ENCODE measurements at places on chromosomes 1 and 21. TPM values are rescaled to one million over a fixed set of nuclear protein-coding genes. Genes with fewer than 3 reads are reported as not detected.

The NPPA gene
- total RNA-seq: not detected

DNA sequence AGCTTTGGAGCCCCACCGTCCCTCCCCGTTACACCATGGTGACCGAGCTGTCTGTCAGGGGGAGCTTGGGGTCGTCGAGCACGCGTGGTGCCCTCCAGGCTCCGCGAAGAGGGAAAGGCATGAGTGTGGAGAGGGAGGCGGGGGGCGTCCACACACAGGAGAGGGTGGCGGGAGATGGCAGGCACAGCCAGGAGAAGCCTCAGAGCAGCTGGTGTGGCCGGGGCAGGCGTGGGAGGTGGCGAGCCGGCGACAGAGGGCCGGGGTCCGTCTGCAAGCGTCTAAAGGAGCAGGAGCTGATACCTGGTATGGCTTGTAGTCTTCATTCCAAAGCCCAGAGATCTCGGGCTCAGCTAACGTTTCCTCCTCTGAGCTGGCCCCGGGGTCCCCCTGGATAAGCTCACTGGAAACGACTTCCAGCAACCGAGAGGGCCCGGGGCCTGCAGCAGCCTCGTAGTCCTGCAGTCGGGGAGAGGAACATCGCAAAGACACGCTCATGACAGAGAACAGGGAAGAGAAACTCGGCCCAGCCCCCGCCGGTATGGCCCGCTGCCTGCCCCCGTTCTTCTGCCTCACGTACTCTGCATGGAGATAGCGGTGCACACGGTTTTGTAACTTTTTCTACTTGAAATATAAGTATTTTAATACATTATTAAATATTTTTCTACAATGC is 37.4 kb downstream of the CFAP74 start:
- H3K36me3 ChIP-seq: no peaks in the 10 kb centered on the region
- no peak overlapping the region for H3K27ac ChIP-seq
- H3K27me3 ChIP-seq: no peaks in the 10 kb centered on the region
- DNase-seq: peak; percentile 72

The DOP1B gene
- 13.7 TPM for total RNA-seq

GRCh38 chr1:45009956-45010854 is 919 bp downstream of the HECTD3 start:
- DNase-seq: peak; percentile 59
- peak overlapping the region; percentile 88 for H3K4me3 ChIP-seq

GRCh38 chr21:26972192-26972591 is 5.3 kb upstream of the ADAMTS5 start:
- peaks cover 6% of the 10 kb centered on the region for H3K4me1 ChIP-seq
- H3K4me3 ChIP-seq: no peak overlapping the region
- no peaks in the 10 kb centered on the region for H3K36me3 ChIP-seq
- no peak overlapping the region for H3K27ac ChIP-seq
- no peak for DNase-seq
- peaks cover 2% of the 10 kb centered on the region for H3K27me3 ChIP-seq

DNA sequence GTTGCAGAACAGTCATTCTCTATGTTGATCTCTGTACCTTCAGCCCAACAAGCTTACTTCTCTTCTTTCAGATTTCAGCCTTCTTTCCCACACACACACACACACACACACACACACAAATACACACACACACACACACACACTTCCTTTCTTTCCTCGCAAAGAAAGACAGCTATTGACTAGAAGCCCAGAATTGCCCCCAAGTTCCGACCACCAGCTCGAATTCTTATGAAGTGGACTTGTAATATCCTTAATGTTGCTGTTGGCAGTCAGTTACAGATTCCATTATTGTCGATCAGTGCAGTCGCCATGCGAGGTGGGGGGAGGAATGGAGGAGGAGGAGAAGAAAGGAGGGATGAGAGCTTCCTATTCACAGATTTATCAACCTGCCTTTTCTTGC is 125.5 kb downstream of the CLEC20A start:
- no peak overlapping the region for H3K27ac ChIP-seq
- H3K36me3 ChIP-seq: no peaks in the 10 kb centered on the region
- no peaks in the 10 kb centered on the region for H3K27me3 ChIP-seq
- DNase-seq: no peak
- peaks cover 12% of the 10 kb centered on the region for H3K4me1 ChIP-seq

DNA sequence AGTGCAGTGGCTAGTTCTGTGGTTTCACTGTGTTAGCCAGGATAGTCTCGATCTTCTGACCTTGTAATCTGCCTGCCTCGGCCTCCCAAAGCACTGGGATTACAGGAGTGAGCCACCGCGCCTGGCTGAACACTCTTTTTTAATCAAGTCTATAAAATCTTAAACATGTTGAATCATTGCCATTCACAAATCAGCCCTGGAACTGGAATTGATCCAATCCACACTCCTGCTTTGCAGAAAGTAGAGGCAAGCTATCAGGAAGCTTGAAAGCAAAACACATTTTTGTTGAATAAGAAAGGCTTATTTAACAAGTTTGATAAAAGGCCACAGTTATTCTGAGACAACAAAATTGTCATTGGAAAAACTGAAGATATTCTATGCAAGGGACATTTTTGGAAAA is 18.3 kb upstream of the EFHD2 start:
- no peak overlapping the region for H3K4me3 ChIP-seq
- H3K36me3 ChIP-seq: no peaks in the 10 kb centered on the region
- no peak for DNase-seq
